C1 segment of cervical spinal cord (tissue), 14 donors: ENCODE measurements at places on chromosomes 12 and 14.

DNA sequence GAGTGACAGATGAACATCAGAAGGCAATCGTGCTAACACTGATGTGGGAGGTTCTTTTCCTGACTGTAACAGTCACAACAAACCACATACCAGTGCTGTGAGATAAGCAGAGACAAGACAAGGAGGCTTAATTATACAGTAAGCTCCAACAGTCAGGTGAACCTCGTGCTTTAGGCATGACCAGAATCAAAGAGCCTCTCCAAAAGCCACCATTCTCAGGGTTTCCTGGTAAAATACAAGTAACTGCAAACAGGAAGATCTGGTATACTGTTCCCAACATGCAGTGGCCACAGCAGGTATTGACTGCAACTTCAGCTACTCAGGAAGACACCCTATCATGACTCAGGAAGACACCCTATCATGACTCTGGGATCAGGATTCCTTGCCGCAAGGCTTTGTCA, 47.3 kb upstream of the GTF2A1 start:
- DNase-seq = no peak

DNA sequence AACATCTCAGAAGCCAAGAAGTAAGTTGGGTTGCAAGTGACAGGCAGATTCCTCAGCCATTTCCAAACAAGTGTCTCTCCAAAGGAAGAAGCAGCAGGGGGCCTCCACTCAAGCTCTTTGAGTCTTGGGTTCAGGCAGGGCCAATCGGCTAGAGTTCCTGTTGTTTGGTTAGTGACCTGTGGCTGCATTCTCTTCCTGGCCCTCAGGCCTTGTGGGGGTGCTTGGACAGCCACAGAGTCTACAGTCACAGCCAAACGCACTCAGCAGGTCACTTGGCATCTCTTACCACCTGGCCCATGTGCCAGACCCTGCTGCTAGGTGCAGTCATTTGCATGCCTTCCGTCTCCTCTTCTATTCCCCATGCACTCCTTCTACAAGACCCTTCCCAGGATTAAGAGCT, 353.9 kb downstream of the GRIN2B start:
- DNase-seq = no peak

GRCh38 chr14:100770605-100771120, 44.0 kb downstream of the DLK1 start:
- no peak for DNase-seq

- DNase-seq = no peak
Measured at GRCh38 chr12:78062786-78063185, 232.1 kb downstream of the NAV3 start.

DNA sequence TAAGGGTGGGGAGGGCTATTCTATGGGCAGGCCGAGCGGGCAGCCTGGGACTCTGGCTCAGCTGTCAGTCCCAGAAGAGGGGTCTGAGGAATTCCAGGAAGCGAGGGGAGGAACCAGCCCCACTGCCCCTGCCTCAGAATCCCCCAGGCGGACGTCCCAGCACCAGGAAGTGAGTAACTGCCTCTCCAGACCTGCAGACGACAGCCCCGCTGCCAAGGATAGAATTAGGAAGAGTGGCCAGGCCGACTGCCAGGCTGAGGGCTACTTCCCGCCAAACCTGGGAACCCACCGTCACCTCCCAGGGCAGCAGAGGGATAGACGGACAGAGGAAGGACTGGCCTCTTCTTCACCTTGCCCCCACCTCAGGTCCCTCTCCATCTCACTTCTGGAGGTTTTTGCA, 6.7 kb upstream of the BDKRB2 start:
- DNase-seq = no peak
